ENCODE measurements at places on chromosomes 1 and 21.
A peak's percentile ranks its signal among the peaks of the same experiment; 100 is the strongest.

DNA sequence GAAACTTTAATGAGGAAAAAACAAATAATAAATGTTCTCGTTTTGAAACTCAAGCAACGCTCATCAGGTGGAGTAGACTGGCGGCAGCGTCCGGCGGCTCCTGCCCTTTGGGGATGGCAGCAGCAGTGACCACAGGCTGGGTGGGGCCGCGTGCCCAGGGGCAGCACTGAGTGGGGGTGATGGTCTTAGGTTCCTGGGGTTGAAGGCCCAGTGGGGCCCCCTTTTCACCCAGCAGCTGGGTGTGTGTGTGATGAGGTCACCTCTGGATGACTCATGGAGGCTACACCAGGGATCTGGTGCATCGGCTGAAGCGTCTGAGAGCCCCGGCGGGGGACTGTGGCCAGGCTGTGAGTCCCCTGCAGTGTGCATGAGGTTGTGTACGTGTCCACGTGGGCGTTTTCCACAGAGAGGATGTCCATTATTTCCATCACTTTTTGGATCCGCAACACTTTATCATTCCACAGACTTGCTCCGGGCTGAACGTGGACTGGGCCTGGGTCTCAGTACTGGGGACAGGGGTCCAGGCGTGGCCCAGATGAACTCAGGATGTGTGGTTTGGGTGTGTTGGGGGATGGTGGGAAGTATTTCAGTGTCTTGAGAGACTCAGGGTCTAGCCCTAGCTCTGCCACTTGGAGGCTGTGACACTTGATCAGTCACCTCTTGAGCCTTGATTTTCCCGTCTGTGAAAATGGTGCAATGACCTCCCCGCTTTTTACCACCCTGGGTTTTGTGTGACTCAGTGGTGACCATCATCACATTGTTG is 25.6 kb downstream of the LDLRAP1 start:
- no peak for DNase-seq

GRCh38 chr1:247332623-247333361 is 1.1 kb upstream of the ZNF496 start:
- no peak for DNase-seq

DNA sequence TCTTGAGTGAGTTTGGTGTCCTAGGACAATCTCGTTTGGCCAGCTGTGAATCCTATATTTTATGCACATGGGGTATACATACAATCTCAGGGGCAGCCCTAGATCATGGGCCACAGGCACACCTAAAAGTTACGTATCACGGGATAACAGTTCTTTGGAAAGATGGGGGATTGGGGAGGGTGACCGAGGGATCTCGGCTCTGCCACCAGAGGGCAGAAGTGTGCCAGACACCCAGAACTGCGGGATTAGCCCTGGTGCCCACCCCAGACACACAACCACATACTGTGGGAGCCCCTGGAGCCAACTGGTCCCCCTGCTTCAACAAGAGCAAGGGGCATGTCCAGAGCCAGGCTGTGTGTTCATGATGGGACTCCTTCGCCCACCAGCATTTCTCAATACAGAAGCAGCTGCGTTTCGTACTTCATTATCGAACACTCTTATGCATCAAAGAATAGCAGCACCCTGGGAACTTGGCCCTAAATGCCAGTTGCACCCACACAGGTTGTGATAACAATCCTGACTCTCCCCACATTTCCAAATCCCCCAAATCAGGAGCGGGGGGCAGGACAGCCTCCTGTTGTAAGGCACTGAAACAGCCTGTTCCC is 37.4 kb downstream of the TMCO4 start:
- DNase-seq = peak; percentile 8

GRCh38 chr1:15358565-15359133 is 51.0 kb upstream of the EFHD2 start:
- no peak for DNase-seq

- DNase-seq = no peak
Measured at GRCh38 chr1:21129407-21129806, 47.3 kb downstream of the EIF4G3 start.

DNA sequence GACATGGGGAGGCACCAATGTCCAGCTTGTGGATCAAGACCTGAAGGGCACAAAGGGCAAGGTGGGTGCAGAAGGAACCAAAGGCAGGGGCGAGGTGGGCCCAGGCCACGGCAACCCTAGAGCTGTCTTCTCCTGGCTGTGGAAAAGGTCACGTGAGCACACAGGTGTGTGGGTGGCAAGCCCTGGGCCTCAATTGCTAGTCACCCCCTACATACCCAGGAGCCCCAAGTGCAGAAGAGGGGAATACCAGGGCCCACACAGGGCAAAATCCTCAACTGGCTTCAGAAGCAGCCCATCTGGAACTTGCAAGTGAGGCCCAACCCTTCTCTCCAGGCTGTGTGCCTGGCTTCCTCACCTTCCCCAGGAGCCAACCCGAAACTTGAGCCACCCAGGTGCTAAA is 25.6 kb downstream of the ZBTB17 start:
- DNase-seq = no peak

GRCh38 chr1:30899577-30900389 is 8.8 kb downstream of the SDC3 start:
- DNase-seq = no peak

- DNase-seq = no peak
Measured at GRCh38 chr21:24023402-24023801, 1583.9 kb downstream of the MRPL39 start.

GRCh38 chr1:57118948-57119603 is 153.3 kb upstream of the C8B start:
- DNase-seq = no peak

GRCh38 chr1:56844545-56845136 is 10.0 kb upstream of the C8A start:
- no peak for DNase-seq

- DNase-seq = no peak
Measured at GRCh38 chr1:199687321-199687720, 340.2 kb upstream of the NR5A2 start.

- no peak for DNase-seq
Measured at GRCh38 chr21:20856926-20857325, 141.3 kb upstream of the NCAM2 start.

DNA sequence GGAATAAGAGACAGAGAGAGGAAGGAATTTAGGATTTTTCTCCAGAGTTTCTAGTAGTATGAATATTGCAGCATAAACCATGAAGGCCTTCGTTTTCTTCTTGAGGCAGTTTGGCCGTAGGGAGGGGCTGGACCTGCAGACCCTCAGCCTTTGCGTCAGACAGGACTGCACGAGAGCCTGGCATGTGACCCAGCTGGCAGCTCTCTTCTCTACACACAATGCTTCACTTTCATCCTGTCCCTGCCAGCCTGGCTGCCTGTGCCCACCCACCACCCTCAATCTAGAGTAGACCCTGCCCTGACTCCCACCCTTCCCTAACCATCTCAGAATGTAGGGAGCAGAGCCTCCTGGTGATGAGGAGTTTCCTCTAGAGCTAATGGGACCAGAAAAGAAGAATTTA is 1.6 kb downstream of the CA14 start:
- DNase-seq = no peak

DNA sequence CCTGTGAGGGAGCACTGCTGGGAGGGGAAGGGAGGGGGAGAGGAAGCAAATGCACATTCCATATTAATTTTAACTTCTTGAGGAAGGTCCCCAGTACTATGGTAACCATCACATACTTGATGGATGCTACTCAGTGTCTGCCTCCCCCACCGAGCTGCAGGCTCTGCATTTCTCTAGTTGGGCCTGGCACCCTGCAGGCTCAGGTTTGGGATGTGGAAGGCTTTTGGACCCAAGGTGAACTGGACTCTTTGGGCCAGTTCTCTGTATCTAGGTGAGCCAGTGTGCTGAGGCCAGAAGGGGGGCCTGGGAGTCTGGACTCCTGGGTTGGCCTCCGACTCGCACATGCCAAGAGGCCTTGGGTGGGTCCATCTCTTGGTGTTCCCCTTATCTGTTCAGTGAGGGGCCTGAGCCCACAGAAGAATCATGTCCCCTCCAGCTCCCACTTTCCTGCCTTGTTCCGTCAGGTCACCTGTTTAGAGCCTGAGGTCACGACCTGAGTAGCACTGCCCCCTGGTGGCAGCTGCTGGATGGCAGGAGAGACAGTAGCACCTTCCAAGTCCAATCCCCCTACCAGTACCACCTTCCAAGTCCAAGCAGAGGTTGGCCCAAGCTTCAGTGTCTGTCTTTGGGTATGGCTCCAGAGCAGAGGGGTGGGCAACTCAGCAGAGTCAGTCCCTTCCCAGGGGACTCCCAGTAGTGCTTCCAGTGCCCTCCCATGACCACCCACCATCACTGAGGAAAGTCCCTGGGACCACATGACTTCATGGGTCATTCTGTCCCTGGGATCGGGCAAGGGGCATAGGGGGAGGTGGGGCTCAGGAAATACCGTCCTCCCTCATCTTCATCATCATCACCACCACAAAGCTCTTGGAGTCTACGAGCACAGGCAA is 241.8 kb downstream of the TRABD2B start:
- peak; percentile 37 for DNase-seq

GRCh38 chr1:222791006-222791710 is 23.7 kb upstream of the DISP1 start:
- no peak for DNase-seq

DNA sequence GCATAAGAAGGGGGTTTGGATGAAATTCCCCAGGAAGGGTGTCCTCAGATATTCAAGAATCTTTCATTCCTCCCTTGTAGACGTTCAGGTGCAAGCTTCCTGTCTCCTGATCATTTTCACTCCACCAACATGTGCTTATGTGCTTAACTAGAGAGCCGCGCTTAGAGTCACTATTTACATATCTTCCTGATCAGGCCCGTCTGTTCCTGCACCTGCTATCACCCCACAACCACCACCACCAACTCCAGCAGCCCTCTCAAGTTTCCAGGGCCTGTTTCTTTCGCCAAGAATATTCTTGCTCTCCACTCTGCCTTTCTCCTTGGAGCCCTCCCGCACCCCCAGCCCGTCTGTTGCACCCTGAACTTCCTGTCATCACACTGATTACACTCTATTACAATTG is 113.4 kb downstream of the SPSB1 start:
- no peak for DNase-seq

GRCh38 chr1:55284856-55285255 is 69.7 kb upstream of the USP24 start:
- no peak for DNase-seq
